HFF-Myc (cell line): ENCODE measurements at places on chromosomes 12 and 14.

- DNase-seq = no peak
Measured at GRCh38 chr14:75877292-75877691, 104.5 kb downstream of the TGFB3 start.

DNA sequence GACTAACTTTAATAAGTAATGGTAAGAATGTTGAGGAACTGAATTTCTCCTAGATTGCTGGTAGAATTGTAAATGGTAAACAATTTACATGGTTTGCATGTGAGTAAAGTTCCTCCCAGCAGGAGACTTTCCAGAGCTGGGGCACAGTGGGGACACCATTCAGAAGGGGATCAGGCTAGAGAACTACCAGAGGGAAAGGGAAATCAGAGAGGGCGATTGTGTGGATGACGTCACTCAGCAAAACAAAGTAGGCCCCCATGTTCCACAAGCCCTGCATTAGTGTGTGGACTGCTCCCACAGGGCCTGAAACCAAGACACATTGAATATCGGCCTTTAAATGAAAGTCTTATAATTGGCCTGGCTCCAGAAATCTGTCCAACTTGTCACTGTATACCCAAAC lies 9.5 kb downstream of the RNASE11 start:
- DNase-seq = no peak

DNA sequence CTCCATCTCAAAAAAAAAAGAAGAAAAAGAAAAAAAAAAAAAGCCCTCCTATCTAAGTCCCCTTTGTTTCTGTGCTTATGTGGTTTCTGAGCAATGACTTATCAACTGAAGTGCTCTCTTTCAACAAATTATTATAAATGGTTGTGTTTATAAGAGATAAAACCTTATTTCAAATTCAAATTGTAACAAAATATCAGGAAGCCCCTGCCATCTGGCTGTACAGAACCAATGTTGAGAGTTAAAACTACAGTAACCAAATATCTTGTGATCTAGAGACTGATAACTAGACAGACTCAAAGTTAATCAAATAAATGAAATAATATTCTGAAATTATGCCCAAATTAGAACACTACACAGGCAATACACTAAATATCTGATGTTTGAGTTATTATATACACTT lies 143.0 kb upstream of the CPNE8 start:
- DNase-seq = no peak

DNA sequence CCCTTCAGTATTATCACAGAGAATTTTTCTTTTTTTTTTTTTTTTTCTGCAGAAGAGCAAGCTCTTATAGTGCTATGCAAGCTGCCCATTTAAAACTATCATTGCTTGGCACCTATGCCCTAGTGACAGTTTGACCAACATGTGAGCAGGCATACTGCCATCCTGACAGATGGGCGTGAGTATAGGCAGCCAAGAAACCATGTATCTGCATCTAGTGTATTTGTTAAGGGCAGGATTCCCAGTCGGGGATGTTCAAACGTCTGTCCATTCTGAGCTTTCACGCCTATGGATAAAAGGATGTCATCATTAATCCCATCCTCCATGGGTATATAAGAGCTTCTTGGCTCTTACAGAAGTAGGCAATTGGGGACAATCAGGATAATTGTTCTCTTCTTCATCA lies 8.8 kb downstream of the VRK1 start:
- DNase-seq = no peak

DNA sequence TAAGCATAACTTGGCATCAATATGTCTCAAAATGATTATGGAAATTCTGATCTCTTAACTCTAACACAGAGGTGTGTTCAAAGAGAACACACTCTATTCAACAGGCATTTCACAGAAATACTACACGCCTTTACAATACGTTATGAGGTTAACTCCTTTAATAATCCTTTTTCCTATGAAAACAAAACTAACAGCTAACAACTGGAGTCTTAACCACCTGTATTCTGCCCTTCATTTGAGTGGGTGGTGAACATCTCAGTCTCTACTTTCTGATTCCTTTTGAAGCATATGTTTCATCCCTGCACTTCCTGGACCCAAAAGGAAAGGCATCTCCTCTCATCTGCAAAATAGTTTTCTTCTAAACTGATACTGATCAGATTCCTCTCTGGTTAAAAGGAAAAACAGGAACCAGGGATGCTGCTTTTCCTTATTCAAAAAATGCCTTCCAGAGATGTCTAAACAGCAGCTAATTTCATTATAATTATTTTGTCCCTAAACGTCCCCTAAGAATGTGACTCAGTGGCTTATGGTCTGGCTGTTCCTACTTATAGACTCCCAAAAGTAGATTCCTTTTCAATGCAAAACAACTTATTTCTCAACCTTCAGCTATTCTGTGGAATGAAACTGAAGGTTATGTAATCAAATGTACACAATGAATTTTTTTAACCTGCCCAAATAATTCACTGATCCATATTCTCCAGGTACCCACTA lies 24.1 kb downstream of the ITPR2 start:
- DNase-seq = no peak

DNA sequence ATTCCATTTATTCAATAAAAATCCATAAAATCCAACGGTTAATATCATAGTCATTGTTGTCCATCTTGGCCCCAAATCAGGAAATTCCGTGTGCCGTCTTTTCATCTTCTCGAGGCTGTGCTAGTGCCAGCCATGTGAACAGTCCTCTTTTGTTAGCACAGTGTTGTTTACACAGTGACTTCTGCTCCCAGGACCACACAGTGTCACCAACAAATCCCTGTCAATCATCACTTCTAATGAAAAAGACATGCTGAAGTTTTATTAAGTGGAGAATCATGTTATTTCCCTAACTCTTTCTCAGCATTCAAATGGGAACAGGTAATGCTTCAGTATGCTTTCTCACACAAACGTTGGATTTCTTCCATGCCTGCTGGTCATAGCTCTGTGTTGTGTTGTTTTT lies 1.9 kb upstream of the SLCO1A2 start:
- DNase-seq = no peak

GRCh38 chr14:64338616-64339316 lies 44.6 kb upstream of the ESR2 start:
- DNase-seq = peak; percentile 94

DNA sequence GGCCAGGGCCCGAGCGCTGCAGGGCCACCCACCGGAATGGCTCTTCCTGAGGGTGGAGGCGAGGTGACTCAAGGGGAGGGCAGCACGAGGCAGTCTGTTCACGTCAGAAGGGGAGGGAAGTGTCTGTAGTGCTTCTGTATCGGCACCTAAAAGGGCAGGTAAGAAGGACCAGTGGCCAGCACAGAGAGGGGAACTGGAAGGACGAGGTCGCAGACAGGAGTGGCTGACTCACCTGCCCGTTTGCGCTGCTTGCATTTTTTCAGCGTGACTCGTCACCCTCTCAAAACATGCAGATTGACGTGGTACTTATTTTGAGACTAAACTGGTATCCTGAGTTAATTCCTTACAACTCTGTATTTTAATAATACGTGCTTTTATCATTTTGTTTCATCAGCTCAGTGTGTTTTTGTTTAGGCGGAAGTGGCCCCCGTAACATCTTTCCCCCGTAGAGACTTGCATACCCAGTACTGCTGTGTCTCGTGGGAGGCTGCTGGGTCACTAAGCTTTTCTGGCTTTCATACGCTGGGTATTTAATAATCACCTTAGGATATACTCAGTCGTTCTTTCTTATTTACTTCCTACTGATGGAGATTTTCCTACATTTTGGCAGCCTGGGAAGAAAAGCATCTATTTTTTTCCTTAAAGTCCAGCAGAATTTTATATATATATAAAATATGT lies 26.4 kb downstream of the SFSWAP start:
- no peak for DNase-seq

DNA sequence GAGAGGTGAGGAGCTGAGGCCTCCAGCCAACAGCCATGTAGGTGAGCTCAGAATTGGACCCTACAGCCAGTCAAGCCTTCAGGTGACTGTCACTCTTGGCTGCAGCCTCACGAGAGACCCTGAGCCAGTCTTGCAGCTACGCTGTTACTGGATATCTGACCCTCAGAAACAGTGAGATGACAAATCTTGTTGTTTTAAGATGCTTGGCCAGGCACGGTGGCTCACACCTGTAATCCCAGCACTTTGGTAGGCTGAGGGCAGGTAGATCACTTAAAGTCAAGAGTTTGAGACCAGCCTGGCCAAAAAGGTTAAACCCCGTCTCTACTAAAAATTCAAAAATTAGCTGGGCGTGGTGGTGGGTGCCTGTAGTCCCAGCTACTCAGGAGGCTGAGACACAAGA lies 6.2 kb downstream of the PLEK2 start:
- DNase-seq = no peak

DNA sequence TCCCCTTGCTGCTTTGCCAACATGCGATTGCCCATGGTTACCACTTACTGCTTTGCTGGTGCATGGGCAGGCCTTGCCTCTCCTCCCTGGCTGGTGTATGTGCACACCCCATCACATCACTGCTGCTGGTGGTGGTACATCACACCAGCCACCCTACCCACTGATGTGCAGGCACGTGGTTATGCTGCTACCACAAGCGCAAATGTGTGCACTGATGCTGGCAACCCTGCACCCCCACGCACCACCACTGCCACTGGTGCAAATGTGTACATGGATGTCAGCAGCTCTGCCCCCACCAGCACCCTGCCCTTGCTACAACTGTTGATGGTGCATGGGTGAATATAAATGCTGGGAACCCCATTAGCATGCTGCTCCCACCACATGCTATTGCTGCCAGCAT lies 261.7 kb downstream of the AEBP2 start:
- DNase-seq = no peak

GRCh38 chr14:102985665-102986064 lies 63.2 kb downstream of the AMN start:
- no peak for DNase-seq

DNA sequence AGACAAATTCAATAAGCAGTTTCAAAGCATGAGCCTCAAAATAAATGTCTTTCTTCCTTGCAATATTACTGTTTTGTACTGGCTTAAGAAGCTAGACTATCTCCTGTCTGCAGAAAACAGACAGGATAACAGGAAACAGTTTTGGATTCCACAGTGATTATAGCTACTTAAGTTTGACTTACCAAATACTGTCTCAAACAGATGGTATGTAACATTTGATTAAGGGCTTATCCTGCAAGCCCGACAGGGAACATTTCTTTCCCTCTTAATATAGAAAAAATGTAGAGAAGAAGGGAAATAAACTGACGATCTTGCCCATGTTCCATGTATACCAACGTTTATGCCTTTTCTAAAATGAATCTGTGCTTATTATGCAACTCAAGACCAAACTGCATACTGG lies 179.9 kb upstream of the EEA1 start:
- DNase-seq = no peak

- no peak for DNase-seq
Measured at GRCh38 chr14:90091393-90091792, 29.6 kb downstream of the KCNK13 start.

GRCh38 chr12:123671876-123672275 lies 963 bp downstream of the TCTN2 start:
- no peak for DNase-seq

GRCh38 chr14:76810953-76811400 lies 1.7 kb downstream of the ANGEL1 start:
- DNase-seq = no peak

DNA sequence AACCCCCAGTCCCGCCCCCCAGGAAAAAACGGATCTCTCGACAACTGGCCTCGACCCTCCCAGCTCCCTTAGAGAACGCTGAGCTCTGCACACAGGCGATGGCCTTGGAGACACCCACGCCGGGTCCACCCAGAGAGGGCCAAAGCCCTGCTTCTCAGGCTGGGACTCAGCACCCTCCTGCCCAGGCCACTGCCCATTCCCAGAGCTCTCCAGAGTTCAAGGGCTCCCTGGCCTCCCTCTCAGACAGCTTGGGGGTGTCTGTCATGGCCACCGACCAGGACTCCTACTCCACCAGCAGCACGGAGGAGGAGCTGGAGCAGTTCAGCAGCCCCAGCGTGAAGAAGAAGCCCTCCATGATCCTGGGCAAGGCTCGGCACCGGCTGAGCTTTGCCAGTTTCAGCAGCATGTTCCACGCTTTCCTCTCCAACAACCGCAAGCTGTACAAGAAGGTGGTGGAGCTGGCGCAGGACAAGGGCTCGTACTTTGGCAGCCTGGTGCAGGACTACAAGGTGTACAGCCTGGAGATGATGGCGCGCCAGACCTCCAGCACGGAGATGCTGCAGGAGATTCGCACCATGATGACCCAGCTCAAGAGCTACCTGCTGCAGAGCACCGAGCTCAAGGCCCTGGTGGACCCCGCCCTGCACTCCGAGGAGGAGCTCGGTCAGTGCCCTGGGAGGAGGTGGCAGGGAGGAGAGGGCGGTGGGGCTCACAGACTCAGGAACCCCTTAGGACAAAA lies 95.8 kb downstream of the LGMN start:
- DNase-seq = no peak

DNA sequence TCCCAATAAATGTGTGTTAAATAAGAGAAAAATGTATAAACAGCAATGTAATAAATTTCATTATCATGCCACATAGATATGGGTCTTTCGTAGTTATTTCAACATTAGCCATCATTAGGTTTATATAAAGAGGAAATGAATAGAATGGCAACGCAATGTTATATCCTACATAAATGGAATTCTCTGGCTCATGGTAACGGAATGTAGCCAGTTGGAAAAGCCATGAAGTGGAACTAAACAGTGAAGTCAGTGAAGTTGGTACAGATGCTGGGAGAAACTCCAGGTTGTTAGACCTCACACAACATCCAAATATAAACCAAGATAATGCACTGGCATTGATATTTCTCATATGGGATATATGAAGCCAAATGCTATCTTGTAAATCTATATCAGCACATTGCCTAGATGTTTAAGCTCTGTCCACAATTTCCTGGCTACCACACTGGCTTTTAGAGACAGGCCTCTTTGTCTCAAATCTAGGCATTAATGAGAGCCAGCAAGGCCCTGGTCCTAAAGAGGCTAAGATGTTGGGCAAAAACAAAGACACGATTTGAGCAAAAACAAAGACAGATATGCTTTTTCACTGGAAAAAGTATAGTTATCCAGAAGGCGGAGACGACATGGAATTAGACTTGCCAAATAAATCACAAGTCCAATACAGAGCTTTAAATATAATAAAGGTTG lies 861.0 kb downstream of the RPS29 start:
- no peak for DNase-seq

DNA sequence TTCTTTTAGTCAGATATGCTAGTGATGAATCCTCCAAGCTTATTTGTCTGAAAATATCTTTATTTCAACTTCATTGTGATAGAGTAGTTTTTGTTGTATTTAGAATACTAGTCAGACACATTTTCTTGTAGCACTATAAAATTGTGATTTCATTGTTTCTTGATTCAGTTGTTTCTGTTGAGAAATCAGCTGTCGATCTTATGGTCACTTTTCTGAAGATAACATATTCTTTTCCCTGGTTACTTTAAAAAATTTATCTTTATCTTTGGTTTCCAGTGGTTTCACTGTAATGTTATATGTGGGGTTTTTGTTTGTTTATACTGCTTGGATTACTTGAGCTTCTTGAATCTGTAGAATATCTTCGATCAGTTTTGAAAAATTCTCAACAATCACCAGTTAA lies 426.1 kb downstream of the SOX5 start:
- no peak for DNase-seq

DNA sequence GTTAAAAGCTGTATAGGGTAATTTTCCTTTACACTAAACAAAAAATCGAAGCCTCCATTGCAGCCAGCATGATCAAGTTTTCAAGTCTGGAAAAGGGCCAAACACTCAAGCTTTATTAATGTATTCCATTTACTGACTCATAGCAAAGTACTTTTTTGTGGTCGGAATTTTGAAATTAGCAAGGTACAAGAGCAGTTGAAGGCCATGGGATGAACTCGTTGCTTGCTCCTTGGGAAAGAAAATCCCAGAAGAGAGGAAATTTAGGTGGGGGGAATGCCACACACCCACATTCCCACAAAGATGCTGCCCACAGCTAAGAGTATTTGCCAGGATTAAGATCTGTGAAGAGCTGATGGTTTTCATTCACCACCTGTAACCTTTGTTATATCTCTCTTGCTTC lies 333.7 kb downstream of the EGLN3 start:
- peak; percentile 80 for DNase-seq
